ENCODE measurements at places on chromosomes 7 and 10. TPM values are rescaled to one million over a fixed set of nuclear protein-coding genes. Genes with fewer than 3 reads are reported as not detected.

The ACTL6B gene
- total RNA-seq, result not detected

The HOXA6 gene
- not detected for total RNA-seq

The SPDYE9 gene
- under 0.01 TPM for total RNA-seq

The OR2A42 gene
- total RNA-seq, result not detected

The CYP2E1 gene
- total RNA-seq, result 0.44 TPM

The AS3MT gene
- total RNA-seq, result 7.6 TPM

The OR2A5 gene
- total RNA-seq, result not detected

The PPP1R17 gene
- total RNA-seq, result not detected

The CHRM2 gene
- total RNA-seq, result 1.7 TPM

The GIMAP6 gene
- 0.15 TPM for total RNA-seq

The TCTN3 gene
- 56.6 TPM for total RNA-seq

The CYP2C19 gene
- total RNA-seq, result not detected

The CPVL gene
- 0.66 TPM for total RNA-seq

All from smooth muscle cell of trachea (primary cell).